ENCODE measurements at places on chromosomes 5 and 9.
A peak's percentile ranks its signal among the peaks of the same experiment; 100 is the strongest.

DNA sequence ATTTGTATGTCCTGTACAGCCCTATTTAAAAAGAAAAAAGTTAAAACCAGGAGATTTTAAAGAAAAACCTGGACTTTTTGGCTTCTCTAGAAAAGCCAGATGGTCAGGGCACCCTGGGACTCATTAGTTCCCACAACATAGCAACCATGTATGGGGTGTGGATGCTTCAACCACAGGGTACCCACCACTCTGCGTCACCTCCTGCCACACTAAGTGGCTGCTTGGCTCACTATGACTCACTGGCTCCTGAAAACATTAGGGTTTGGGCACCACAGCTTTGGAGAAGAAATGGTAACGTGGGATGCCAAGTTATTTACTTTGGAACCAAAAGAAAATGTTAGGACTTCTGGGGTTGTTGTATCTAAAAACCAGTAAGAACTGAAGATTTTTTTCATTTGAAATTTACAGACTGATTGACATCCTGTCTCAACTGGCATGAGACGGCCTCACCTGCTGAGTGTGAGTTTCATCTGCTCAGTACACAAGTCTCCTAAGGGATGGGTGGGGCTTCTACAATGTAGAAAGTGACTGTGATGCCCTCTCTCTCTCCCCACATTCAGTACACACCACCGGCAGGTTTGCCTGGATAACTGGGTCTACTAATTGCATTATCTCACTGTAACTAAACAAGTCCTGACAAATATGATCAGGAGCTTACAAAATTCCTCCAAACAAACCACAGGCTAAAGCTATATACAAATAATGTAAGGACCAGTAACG lies 103.9 kb downstream of the ESM1 start:
- no peak for DNase-seq

DNA sequence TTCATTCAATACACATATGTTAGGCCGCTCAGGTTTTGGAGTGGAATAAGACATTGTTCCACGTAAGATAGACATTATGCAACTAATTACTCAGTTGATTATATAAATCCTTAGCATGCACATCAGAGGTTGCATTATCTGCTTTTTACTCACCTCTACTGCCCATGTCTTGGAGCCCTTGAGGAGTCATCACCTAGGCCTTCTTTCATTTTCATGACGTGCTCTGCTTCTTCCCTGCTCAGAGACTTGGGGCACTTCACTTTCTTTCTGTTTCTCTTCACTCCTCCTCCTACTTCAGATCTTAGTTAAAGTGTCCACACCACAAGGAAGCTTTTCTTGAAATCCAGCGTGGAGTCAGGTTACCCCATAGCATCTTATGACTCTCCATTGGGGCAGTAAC lies 241.1 kb downstream of the TLR4 start:
- no peak for DNase-seq

DNA sequence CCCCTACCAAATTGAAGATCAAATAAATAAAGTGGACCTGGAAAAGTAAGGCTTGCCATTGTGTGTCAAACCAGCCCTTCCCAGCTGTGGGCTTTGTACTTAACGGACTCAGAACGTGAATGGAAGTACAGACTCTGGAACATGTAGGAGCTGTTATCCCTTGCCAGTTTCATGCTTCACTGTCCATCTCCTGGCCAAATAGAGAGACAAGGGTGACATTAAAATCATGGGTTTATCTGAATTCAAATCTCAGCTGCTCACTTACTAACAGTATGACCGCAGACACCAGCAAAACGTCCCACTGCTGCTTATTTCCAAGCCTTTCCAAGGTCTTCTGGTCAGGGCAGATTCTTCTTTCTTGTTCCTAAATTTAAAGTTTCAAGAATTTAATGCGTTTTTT lies 52.2 kb downstream of the EXOSC2 start:
- DNase-seq = no peak

DNA sequence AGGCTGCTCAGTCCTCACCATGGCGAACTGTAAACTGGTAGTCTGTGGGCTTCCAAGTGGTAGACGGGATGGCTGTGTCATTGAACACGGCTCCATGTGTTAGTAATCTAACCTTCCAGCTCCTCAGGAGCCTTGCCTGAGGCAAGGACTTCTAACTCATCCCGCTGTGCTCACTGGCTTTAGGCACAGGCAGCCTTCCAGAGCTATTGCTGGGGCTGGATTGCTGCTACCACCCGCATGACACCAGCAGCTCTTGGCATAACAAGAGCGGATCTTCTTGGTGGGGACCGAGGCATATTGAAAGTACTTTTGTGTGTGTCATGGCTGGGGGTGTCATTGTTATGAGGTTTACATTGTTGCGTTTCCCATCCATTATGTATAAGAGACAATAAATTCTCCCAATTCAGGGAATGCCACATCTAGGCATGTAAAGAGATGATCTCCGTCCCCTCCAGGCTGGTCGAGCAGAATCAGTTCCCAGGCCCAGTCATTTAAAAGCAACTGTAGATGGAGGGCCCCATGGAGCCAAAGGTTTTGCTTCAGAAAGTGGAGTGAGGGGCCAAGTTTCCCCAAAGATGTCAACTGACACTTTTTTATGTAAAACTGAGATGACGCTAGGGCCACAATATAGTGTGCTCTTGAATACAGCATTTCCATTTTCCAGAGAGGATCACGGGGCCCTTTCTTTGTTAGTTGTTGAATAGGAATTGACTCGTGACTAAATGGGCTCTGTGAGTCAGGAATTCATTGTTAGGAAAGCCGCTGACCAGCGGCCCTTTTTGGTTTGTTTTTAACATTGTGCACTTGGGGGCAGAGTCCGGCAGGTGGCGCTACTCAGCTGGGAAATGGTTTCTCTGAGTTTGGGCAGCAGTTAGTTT lies 759.5 kb downstream of the TAF11L14 start:
- peak; percentile 25 for DNase-seq

DNA sequence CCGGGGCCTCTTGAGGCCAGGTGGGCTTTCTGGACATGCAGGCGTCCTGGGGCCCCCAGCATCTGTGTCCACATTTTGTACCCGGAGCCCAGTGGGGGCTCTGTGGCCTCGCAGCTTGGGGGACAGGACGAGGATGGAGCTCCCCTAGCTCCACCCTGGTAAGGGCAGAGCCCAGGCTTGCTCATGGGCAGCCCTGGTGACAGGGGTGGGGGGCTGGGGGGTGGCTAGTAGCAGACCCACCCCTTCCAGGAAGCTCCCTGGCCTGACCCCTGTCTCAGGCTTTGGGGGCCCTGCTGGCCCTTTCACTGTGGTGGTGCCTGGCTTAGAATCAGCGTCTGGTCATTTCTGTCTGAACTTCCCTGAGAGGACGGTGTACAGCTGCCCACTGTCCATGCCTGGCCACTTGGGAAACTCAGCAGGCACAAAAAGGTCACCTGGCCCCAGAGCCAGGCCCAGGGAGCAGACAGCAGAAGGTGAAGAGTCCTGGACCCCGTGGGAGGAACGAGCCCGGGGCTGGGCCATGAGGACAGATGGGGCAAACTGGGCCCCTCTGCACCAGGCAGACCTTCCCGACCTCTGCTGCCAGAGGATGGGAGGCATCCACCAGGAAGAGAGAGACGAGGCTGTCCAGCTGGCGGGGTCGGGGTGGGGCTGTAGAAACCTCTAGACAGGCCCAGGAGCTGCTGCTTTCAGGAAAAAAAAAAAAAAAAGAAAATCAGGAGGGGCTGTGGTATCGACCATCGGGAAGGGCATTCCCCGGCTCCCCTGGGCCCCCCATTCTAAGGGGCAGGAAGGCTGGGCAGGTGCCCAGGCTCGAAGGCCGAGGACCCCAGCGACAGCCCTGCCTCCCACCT lies 52.8 kb downstream of the EXD3 start:
- DNase-seq = no peak

DNA sequence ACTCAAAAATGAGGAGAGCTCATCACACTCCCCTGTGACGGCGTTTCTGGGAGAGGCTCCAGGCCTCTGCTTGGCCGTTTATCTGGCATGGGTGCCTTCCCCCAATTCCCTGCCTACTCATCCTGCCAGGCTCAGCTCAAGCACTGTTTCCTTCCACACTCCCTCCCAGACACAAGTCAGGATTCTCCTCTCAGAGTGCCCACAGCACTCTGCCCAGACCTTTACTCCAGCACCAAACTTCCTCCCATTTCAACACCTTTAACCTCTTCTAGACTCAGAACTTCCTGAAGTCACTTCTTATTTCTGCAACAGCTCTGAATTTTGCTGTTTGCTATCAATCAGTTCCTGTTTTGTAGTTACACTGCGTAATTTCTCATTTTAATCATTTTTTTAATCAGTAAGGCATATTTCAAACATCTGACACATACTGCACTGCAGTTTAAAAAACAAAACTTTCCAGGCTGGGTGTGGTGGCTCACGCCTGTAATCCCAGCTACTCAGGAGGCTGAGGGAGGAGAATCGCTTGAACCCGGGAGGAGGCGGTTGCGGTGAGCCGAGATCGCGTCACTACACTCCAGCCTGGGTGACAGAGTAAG lies 16.0 kb downstream of the TRMO start:
- DNase-seq = no peak

- DNase-seq = no peak
Observed at GRCh38 chr5:180179442-180180420, 29.3 kb downstream of the RASGEF1C start.

GRCh38 chr5:60504342-60504741 lies 195.6 kb downstream of the DEPDC1B start:
- no peak for DNase-seq

GRCh38 chr5:116518423-116518822 lies 56.2 kb downstream of the SEMA6A start:
- DNase-seq = no peak

DNA sequence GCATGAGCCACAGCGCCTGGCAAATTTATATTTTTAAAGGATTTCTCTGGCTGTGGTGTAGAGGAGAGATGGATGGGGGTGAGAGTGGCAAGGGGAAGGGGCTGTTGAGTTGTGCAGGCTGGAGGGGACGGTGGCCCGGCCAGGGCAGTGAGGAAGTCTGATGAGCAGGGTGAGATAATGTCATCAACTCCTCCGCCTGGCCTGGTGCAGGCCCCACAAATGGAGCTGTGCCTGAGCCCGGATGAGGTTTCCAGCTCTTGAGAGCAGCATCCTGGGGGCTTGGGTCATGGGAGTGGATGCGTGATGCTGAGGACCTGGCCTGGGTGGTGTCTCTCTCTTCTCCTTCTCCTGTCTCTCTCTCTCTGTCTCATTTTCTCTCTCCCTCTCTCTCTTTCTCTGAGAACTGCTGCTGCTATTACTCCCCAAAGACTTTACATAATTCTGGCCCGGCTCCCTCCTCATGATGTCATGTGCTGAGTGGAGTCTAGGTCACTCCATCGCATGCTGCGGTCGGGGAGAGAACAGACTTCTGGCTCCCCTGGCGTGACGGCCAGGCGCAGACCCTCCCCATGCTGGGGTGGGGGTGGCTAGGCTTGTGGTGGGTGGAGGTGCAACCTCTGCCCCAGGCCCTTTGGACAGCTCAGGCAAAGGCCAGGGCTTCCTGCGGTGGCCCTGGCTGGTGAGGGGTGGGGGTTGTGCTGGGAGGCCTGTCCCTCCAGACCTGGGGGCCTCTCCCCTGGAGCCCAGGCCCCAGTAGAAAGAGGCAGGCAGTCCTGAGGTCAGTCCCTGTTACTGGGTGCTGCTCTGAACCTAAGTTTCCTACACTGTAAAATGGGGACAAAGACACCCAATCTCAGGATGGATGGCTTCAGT lies 26.4 kb downstream of the FGF18 start:
- peak; percentile 73 for DNase-seq

- DNase-seq = peak; percentile 91
Observed at GRCh38 chr9:130933114-130934046, 5.7 kb downstream of the FIBCD1 start.

- DNase-seq = no peak
Observed at GRCh38 chr5:151886546-151887275, 37.9 kb downstream of the GLRA1 start.

GRCh38 chr9:112970939-112971338 lies 41.1 kb downstream of the ZNF883 start:
- no peak for DNase-seq

GRCh38 chr5:147930769-147931168 lies 24.4 kb upstream of the C5orf46 start:
- no peak for DNase-seq

DNA sequence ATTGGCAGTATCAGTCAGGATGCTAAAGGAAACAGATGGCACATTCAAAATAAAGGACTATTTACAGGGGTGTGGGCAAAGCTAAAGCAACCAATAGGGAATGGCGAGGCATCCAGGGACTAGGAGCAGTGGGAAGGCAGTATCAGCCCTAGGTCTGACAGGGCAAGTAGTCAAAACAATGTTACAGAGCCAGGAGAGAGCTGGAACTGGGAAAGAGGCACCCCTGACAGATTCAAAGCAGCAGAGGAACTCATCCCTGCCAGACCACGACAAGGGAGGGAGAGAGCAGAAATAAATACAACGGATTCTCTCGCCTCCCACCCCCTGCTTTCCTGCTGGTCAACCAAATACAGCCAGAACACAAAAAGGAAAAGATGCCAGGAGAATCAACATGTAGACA lies 371.5 kb downstream of the NR2F1-AS1 start:
- DNase-seq = no peak

DNA sequence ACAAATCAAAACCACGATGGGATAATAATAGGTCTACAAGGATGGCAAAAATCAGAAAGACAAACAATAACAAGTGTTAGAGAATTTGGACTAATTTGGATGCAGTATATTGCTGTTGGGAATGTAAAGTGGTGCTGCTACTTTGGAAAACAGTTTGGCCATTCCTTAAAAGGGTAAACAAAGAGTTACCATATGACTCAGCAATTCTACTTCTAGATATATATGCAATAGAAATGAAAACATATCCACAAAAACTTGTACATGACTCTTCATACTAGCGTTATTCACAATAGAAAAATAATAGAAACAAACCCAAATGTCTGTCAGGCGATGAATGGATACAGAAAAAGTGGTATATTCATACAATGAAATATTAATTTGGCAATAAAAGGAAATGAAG lies 58.3 kb downstream of the JAK2 start:
- DNase-seq = no peak

All from AG08396 (cell line).